ENCODE measurements at places on chromosomes 16 and 17.

DNA sequence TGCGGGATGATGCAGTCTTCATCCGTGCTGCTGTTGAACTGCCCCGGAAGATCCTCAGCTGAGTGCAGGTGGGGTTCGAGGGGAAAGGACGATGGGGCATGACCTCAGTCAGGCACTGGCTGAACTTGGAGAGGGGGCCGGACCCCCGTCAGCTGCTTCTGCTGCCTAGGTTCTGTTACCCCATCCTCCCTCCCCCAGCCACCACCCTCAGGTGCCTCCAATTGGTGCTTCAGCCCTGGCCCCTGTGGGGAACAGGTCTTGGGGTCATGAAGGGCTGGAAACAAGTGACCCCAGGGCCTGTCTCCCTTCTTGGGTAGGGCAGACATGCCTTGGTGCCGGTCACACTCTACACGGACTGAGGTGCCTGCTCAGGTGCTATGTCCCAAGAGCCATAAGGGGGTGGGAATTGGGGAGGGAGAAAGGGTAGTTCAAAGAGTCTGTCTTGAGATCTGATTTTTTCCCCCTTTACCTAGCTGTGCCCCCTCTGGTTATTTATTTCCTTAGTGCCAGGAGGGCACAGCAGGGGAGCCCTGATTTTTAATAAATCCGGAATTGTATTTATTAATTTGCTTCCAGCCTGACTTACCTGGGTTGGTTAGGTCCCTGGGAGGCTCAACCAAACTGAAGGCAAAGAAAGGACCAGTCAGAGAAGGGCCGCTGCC is 5.8 kb downstream of the TRAF4 start:
- DNase-seq, result no peak
- H3K27me3 ChIP-seq, result no peaks in the 10 kb centered on the region
- H3K36me3 ChIP-seq, result no peaks in the 10 kb centered on the region

- H3K4me1 ChIP-seq, result peaks cover 7% of the 10 kb centered on the region
- no peaks in the 10 kb centered on the region for H3K27me3 ChIP-seq
- H3K27ac ChIP-seq, result no peak overlapping the region
Observed at GRCh38 chr16:27169511-27170071, 33.7 kb upstream of the KDM8 start.

DNA sequence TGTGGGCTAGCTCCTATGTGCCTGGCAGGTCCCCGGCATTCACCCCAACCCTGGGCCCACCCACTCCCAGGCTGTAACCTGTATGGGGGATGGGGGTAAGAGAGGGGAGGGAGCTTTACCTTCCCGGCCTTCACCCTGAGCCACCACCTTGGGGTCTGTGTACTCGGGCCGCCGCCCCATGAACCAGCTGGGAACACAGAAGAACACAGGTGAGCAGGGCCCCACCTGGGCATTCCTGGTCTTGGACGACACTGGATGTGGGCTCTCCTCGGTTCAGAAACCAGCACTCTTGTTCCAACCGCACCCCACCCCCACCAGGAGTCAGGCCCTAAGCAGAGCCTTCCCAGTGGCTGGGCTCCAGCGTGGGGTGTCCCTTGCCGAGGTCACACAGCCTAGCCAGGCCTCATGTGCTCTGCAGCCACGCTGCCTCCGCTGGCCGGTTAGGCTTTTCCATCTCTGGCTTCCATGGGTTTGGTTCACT is 18.8 kb downstream of the B9D1 start:
- no peak for DNase-seq
- peaks cover under 1% of the 10 kb centered on the region for H3K36me3 ChIP-seq
- peaks cover 59% of the 10 kb centered on the region for H3K4me1 ChIP-seq
- H3K27me3 ChIP-seq, result no peaks in the 10 kb centered on the region

DNA sequence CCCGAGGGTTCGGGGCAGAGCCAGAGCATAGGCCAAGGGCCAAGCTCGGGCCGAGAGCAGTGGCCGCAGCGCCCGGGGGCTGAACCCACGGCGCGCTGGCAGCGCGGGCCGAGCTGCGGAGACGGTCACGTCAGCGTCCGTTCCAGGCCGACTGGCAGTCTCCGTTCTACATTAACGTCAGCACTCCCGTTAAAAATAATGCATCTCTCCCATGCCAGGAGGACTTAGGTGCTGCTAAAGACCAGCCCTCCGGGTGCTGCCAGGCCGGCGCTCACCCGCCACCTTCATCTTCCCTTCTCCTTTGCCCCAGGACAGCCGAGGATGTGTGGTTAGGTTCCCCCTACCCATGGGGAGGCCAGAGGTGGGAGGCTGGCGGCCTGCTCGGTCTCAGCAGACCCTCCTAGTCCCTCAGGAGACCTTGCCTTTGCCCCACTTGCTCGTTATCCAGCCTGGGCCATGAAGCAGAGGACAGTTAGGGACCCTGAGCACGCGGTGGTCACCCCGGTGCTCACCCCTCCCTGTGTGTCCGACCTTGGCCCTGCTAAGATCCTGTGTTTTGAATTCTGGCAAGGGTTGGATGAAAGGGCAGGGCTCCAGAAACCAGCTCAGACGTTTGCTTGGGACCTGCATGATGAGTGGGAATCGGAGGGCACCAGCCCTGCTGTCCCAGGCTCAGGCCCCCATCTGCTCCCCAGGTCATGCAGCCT is 572 bp downstream of the MPG start:
- DNase-seq, result no peak
- peak overlapping the region; percentile 87 for H3K4me3 ChIP-seq
- peaks cover 30% of the 10 kb centered on the region for H3K36me3 ChIP-seq
- H3K4me1 ChIP-seq, result peaks cover 52% of the 10 kb centered on the region
